Right hindlimb (tissue), 1 donor: ENCODE measurements at places on chromosomes 16 and 17.

- DNase-seq: peak; percentile 40
These were observed at the start of gene HBQ1 for GRCh38 chr16:180101-180675. Gene HBQ1 (plus strand): TSS chr16:180459. CDS start chr16:180487, 28 bp downstream.

DNA sequence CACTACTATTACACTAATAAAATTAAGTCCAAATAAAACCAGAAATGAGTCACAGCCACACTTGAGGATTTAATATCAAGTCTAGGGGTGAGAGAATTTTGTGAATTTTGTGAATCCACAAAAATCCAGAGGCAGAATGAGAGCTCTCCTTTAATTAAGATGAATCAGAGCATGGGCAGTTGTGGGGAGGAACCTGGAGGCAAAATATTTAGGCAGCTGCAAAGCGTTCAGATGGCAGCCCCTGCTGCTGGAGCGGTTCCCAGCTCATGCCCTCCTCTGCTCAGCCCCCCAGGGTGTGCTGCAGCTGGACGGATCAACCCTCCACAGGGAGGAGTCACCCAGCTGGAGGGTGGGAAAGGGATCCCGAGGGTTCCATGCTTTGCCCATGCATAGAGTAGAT is 43.4 kb upstream of the IRX6 start:
- no peak for DNase-seq

DNA sequence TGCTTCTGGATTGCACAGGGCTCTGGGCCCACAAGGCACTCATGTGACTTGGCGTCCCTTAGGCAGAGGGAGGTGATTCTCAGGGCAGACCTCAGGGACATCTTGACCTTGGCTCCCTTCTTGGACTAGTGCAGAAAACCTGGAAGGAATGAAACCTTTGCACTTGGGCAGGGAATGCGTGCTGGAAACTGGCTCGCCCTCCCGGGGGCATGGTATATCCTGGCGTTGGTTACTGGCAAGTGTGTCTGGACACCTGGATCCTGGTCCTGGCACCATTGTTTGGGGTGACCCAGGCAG is 63.5 kb upstream of the LGALS9 start:
- no peak for DNase-seq

- DNase-seq: no peak
These were observed 10.9 kb downstream of the ANKS3 start for GRCh38 chr16:4723071-4723767.

DNA sequence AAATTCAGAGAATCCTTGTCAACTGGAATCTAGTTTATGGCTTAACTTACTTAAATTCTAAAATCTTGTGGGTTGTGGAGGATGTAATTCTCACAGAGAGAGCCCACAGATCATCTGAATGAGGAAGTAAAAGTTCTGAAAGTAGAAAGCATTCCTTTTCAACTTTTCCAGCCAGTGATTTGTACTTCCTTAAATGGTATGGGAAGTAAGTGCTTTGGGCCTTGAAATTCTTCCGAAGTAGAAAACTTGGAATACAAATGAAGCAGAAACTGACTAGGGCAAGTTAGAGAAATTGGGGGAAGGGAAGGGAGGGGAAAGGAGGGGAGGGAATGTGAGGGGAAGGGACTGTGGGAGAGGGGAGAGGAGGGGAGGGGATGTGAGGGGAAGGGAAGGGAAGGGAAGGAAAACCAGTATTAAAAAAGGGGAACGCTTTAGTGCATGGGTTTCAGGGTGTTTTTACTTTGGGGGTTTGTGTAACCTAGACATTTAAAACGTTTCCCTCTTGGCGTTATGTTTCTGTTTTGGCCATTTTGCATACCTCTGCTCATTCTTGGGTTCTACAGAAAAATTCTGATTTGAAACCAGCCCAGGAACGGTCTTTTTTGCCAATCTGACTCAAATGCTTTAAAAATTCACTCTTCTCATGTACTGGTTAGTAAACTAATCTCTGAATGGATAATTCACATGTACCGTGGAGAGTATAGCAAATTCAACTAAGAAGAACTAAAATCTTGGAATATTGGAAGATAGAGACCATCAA is 15.5 kb upstream of the SNTB2 start:
- peak; percentile 39 for DNase-seq

- DNase-seq: no peak
These were observed 3.6 kb downstream of the NDUFAF8 start for GRCh38 chr17:81242421-81243332.

DNA sequence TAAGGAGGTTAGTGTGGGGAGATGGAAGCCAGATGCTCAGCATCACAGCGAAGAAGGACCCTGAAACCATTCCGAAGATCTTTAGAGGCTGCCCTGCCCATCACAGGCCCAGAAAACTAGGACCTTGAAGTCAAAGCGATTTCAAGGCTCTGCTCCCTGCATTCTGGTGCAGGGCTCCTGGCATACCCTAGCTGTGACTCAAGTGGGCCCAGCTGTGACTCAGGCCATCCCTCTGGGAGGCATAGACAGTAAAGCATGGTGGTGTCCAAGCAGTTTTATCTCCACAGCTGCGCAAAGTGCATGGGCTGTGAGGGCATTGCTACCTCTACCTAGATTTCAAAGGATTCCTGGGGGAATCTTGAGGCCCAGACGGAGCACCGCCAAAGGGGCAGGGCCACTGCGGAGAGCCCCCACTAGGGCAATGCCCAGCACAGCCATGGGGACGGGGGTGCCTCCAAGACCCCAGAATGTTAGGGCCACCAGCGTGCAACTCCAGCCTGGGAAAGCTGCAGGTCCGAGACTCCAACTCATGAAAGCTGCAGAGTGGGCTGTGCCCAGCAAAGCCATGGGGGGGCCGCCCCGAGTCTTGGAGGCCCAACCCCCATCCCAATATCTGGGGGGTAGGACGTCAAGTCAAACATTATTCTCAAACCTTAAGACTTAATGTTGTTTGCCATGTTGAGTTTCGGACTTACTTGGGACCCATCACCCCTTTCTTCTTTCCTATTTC is 11.7 kb upstream of the ZNF594 start:
- no peak for DNase-seq

DNA sequence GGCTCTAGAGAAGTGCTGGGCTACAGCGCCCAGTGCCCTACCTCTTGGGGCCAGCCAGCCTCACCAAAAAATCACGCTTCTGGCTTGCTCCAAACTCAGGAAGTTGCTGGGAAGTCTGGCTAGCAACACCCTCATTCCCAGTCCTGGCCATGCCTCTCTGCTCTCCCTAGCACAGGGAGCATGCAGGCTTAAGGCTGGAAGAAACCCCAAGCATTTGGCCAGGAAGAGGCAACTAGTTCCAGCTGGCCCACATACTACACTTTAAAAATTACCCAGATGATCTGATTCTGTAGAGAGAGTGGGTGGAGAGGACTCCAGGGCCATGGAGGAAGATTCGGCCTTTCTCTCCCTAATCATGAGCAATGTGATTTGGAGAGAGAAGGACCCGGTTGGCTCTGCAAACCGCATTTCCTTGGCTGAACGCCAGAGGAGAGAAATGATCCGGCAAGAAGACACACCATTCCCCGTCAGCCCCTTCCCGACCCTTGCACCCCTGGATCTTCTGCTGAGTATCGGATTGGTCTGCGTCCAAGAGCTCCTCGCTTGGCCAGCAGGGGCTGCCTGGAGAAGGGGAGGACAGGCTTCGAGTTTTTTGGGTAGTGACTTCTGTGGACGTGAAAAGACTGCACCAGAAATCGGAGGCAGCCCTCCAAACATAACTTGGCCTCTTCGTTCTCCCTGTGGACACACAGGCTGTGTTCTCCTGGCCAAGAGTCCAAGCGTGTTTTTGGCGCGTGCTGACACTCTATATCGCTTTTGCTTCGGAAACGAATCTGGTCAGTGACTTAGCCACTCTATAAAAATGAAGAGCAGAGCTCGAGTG is 406.3 kb downstream of the WWOX start:
- DNase-seq: peak; percentile 97

DNA sequence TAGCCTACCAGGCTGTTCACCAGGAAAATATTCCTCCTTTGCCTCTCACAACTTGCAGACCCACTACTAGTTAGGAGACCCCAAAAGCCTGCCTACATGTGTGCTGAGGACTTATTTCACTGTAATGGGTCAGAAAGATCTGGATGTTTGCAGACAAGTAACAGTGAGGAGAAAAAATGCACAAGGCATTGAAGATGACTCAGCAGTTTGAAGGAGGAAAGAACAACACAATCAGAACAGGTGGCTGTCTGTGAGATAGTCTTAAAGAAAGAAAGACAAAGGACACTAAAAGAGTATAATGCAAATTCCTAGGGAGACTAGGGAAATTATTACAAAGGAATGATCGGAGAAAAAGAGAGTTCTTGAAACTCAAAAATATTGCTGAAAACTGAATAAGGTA is 69.0 kb downstream of the ANKFN1 start:
- no peak for DNase-seq

GRCh38 chr17:28938552-28938951 is 12.8 kb downstream of the PHF12 start:
- no peak for DNase-seq

GRCh38 chr17:10151667-10152496 is 46.5 kb downstream of the GAS7 start:
- DNase-seq: no peak

- peak; percentile 52 for DNase-seq
These were observed 58.3 kb downstream of the RAI1 start for GRCh38 chr17:17739388-17740066.

DNA sequence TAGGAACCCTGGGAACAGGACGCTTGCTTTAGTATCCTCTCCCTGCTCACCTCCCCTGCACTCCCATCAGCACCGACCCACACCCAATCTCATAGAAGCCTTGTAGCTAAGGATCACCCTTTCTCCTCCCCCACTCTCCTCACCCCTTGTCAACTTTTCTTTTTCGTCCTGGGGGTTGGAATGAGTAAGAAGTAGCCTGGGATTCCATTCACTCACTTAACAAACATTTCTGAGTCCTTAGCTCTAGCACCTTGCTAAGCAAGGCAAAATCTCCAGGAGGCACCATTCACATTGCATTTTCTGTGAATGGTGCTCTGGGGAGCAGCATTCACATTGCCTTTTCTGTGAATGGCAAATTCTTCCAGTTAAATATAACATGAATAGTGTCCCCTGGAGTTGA is 1.1 kb upstream of the PGAP3 start:
- DNase-seq: no peak

- DNase-seq: no peak
These were observed 77.6 kb upstream of the KSR1 start for GRCh38 chr17:27378482-27379175.

GRCh38 chr16:48914070-48914469 is 304.1 kb upstream of the N4BP1 start:
- DNase-seq: no peak

GRCh38 chr17:58112970-58113631 is 29.9 kb downstream of the DYNLL2 start:
- DNase-seq: peak; percentile 74

DNA sequence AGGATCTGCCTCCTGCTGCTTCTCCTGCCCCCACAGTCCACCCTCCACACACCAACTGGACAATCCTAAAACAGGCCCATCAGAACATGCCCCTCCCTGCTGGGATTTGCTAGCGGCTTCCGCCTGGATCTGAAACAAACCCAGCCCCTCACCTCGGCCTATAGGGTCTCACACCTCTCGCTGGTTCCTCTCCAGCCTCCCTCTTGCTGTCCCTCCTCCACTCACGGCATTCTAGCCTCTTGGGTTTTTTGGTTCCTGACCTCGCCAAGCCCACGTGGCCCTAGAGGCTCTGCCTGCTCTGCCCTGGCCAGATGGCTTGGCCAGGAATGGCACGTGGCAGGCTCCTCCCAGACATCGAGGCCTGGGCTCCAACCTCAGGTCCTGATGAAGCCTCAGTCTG is 15.7 kb upstream of the MTSS2 start:
- no peak for DNase-seq

DNA sequence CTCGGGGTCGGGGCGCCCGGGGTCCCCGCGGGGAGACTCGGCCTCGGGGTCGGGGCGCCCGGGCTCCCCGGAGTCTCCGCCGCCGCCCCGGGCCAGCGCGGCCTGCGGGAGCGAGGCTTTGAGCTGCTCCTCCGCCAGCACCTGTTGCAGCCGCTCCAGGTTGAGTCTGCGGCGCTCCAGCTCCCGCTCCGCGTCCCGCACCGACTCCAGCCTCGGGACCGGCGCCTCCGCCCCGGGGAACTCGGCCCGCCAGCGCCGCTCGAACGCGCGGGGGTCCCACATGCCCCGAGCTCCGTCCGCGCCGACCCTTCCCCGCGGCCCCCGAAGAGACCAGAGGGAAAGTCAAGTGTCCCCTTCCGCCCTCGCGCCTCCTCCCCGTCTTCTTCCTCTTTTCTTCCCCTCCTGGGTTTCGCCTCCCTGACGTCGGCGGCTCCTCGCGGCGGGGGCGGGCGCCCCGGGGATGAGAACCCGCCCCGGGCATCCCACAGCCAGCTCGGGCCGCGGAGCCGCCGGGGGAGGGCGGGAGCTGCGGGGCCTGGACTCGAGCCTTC is 40.8 kb upstream of the BHLHA9 start:
- peak; percentile 68 for DNase-seq

- DNase-seq: no peak
These were observed 16.9 kb downstream of the ETV4 start for GRCh38 chr17:43528988-43529814.

DNA sequence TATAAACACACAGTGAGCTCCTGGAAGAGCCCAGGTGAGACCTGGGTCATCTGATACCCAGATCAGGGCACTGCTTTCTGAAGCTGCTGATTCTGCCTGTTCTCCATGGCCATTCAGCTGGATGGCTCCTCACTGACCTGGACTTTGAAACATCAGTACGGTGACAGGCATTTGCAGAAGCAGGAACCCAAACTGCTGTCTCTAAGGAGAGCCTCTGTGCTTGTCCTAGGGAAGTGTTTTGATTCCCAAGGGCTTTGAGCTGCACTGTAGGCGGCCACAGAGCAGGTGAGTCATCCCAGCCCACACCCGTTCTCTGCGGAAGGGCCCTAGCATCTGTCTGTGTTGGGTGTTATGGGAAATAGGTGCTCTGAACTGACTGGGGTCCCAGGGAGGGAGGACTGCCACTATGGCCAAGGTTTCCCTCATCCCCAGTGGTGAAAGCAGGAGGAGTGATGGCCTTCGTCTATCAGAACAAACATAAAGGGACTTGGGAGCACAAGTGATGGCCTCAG is 60.7 kb upstream of the ADCY9 start:
- DNase-seq: no peak

DNA sequence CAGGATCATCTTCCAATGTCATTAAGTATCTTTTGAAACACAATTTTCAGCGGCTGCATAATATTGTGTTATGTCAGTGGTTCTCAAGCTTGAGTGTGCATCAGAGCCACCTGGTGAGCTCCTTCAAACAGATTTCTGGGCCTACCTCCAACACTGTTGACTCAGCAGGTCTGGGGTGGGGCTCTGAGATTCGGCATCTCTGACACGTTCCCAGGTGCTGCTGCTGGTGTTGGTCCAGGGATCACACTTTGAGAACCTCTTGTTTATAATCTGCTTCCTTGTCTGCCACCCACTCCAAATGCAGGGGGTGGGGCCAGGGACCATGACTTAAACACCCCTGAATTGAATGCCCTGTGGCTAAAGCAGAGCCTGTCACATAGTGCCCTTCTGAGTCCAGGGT is 73.8 kb upstream of the HNF1B start:
- no peak for DNase-seq

GRCh38 chr16:67922221-67922620 is 9.4 kb downstream of the CTRL start:
- DNase-seq: no peak
